Ammon's horn (tissue), 1 donor: ENCODE measurements at places on chromosomes 5 and 9.
A peak's percentile ranks its signal among the peaks of the same experiment; 100 is the strongest.

DNA sequence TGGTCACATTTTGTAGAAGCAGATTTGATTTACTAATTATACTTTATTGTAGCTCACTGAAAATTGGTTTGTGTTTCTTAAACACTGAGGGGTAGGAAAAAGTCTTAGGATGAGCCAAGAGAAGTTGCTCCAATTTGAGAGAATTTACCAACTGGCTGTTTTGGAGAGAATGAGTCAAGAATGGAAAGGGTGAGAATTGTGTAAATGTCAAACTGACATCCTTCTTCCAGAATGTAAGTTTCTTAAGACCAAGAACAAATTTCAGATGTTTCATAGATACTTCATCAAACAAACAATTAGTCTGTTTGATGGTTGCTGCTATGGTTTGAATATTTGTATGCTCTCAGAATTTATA is 106.2 kb upstream of the TXNDC8 start:
- DNase-seq: no peak

DNA sequence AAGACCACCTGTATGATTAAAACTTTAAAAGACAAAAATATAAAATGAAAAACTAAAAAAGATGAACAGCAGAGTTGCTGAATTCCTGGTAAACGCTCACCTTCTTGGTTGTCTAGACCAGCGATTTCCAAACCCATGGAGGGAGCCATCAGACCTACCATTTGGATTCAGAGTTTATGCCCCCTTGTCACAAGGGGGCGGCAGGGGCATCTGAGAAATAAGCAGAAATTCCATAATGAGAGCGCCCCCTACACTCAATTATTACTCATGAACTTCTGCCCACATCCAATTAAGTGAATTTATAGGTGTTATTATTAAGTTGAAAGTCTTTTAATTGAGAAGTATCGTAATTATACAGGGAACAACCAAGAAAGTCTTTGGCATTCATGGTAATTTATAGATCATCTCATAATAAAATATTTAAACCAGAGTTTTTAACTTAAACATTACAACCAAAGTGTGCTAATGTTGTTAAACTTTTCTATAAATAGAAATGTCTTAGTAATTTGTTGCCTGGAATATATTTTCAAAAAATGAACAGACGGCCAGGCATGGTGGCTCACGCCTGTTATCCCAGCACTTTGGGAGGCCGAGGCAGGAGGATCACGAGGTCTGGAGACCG is 35.2 kb upstream of the SPATA31C2 start:
- DNase-seq: peak; percentile 21

DNA sequence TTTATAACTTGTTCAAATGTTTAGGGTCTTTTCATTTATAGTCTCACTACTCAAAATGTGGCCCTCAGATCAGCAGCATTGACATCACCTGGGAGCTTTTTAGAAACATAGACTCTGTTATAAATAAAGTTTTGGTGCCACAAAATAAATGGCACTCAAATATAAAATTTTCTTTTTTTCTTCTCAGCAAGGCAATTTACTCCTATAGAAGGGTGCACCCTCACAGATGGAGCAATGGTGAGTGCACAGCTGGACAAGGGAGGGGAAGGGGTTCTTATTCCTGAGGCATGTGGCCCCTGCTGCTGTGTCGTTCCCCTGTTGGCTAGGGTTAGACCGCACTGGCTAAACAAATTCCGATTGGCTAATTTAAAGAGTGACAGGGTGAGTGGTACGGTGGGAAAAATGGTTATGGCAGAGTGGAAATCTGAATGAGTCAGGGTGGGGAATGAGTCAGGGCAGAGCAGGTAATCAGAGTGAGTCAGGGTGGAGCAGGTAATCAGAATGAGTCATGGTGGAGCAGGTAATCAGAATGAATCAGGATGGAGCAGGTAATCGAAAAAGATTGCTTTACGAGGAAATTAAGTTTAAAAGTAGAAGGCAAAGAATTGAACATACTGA is 31.8 kb upstream of the C7 start:
- DNase-seq: no peak

- no peak for DNase-seq
Measured at GRCh38 chr5:132815454-132815853, 2.4 kb downstream of the SOWAHA start.

GRCh38 chr9:120926397-120926928 is at the start of gene TRAF1:
TRAF1 (minus strand) TSS chr9:120926796; CDS start chr9:120926075, 721 bp downstream.
- no peak for DNase-seq

- no peak for DNase-seq
Measured at GRCh38 chr5:95565280-95565920, 10.5 kb downstream of the ARSK start.

DNA sequence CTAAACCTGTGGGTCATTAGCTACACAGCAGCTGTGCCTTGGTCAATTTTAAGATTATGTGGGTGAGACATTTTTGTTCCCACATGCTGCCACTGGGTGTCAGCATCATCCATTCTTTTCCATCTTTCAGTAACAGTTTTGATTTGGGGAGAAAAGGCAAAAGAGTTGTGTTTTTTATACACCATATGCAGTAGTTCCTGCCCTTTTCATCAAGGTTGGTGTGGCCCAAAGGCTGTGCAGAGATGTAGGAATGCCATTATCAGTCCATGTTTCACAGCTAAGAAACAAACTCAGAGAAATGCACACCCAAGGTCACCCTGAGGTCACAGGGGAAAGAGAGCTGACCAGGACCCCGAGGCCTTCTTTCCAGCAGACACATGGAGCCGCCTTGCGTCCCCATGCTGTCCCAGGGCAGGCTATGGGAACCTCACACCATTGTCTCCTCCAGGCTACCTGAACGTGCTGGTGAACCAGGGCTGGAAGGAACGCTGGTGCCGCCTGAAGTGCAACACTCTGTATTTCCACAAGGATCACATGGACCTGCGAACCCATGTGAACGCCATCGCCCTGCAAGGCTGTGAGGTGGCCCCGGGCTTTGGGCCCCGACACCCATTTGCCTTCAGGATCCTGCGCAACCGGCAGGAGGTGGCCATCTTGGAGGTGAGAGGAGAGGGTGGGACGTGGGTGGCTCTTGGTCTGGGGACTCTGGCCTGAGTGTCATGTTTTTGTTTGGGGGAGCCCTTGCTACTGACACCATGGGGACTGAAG is 27.8 kb upstream of the GRPEL2 start:
- DNase-seq: peak; percentile 71

DNA sequence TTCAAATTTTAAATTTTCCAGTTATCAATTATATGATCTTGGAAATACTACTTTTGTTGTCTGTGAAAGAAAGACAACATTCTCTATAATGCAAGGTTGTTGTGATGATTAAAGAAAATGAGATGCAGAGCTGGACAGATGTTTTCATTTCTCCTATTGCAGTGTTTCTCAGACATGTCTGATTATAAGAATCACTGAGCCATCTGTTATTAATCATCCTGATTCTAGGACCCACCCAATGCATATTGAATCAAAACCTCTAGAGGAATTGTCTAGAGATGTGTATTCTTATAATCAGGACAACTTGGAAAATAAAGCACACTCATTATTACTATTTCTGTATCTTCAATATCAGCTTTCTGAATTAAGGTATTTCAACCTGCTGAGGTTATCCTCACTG is 121.1 kb upstream of the ASTN2 start:
- no peak for DNase-seq

DNA sequence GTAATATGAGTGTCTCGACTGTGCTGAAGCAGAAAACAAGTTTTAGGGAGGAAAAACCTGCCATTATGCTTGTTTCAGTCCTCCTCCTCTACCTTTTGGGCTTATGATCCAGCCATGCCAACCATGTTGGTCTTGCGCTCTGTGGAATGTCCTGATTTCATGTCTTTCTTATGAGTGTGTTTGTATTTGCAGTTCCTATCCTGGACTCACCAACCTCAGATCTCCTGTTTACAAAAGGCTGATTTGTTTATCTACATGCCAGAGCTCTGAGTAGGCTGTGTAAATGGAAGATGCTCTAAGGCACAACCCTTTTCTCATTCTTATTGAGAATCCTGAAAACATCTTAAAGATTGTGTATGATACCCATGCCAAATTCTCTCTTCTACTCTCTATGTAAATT is 138.6 kb downstream of the ARHGEF28 start:
- no peak for DNase-seq

DNA sequence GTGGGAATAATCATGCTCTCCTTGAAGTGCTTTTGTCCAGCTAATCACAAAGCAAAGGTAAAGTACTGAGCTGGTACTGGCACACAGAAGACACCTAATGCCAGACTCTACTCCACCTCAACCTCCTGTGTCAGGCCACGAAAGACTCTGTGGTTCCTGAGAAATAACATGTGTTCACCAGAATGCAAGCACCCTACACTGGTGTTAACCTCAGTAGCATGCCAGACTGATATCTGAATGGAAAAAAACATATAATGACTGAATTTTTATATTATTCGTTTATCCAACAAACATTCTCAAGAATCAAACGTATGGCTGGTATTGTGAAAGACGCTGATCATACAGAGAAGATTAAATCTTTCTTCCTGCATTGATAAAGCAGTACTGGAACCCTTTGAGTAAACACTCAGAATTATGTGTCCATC is 97.1 kb upstream of the IFNE start:
- DNase-seq: no peak

DNA sequence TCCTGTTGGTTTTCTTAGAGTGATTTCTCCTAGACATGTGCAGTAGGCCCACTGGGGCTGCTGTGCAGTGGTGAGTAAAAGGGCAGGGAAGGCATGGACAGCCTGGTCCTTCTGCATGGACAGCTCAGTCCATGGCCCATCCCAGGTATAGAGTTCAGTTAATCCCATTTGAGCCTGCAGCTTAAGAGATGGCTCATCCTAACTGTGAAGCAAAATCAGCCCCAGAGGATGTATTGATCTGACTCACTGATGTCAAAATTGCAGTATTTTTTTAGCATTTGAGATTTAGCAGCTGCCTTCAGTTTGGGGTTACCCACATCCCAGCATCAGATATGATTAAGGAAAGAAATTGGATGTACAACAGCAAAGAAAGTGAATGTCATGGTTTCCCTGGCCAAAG is 93.4 kb downstream of the PDE6A start:
- DNase-seq: no peak

DNA sequence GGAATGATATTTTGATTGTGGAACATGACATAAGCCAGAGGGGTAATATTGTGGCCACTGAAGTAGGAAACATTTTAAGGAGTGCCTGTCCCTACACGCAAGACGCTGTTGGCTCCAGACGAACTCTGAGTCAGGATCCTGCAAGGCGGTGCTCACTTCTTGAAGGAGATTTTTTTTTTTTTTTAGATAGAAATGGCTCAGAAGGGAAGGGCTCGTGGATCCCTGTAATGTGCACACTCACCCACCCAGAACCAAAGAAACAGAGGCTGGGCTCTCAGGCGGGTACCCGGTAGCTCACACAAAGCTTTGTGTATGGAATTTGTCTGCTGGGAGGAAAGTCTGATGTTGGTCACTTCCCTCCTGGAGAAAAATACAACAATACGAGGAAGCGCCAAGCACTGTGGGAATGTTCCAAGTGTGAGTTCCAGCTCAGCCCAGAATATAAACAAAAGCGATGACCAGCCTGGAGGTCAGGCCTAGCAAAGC is 25.7 kb downstream of the RAPGEF1 start:
- no peak for DNase-seq

GRCh38 chr5:172818081-172818480 is 16.0 kb upstream of the ERGIC1 start:
- DNase-seq: no peak

- DNase-seq: no peak
Measured at GRCh38 chr9:114080773-114081440, 2.8 kb upstream of the AMBP start.

DNA sequence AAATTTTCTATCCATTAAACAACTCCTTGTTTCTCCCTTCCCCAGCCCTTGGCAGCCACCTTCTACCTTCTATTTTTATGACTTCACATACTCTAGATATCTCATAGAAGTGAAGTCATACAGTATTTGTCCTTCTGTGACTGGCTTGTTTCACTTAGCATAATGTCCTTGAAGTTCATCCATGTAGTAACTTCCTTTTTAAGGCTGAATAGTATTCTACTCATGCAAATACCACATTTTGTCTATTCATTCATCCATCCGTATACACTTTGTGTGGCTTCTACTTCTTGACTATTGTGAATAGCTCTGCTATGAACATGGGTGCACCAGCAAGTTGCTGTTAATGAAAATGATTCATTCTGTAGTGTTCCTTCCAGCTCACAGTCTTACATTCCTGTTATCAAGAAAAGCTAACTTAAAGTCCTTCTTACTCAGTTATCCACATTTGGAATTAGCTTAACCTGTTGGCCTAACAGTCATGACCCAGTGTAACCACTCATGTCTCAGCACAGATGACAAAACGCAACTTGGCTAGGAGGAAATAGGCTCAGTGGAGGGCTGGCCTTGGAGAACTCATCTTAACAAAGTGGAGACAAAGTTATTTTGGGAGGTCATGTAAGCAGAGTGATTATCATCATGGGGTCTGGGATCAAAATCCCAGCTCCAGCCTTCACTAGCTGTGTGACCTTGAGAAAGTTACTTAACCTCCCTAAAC is 129.7 kb upstream of the MAP3K1 start:
- no peak for DNase-seq

DNA sequence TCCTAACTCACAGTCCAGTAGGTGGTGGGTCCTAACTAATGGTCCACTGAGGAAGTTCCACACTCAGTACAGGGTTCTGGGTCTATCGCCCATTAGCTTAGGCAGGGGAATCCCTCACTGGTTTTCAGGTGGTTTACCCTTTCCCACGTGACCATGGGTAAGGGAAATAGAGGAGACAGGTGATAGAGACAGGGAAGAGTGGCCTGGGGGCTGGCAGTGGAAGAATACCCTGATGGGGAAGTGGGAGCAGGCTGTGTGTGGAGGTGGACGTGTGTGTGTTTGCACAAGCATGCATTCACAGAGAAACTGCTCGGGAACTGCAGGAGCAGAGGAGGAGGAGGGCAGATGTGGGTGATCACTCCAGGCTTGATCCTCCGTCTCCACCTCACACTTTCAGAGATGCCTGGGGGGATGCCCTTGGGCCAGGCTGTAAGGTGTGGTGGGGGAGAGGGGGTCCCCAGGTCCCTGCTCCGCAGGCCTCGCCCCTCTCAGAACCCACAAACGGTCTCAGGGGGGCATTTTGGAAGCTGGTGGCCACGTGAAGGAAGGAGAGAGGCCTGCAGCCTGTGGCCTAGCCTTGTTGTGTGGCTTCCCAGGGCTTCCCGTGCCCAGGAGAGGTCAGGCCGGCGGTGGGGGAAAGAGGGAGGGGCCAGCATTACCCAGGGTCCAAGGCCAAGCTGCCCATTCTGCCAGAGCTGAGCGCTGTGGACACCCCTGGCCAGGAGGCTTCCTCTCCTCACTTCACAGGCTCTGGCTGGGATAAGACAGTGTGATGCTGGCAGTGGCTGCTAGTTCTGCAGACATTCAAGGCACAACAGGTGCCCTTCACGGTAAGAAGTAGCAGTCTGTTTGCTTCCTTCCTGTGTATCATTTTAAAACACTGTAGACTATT is 80.0 kb downstream of the OTULIN start:
- DNase-seq: no peak

GRCh38 chr9:18036422-18037187 is 437.3 kb upstream of the ADAMTSL1 start:
- DNase-seq: no peak

DNA sequence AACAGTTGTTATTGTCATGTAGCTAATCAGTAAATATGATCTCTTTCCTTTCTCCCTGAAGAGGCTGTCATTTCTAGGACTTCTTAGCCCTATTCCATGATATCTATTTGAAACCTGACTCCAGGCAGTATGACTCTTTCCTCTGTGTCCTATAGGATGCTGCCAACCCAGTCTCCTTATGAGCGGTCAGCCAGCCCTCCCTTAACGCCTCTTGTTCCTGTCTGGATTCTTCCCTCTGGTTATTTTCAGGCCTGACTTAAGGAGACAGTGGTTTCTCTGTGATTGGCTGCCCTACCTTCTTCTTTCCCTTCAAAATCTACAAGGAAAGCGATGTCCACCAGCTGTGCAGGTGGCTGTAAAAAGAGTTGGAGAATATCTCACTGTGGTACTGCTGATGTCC is 19.4 kb upstream of the C5orf63 start:
- DNase-seq: no peak
